SK-N-SH (cell line): ENCODE measurements at places on chromosomes 1 and 21.

- DNase-seq = no peak
These were observed 10.0 kb downstream of the RGSL1 start for GRCh38 chr1:182459949-182460348.

DNA sequence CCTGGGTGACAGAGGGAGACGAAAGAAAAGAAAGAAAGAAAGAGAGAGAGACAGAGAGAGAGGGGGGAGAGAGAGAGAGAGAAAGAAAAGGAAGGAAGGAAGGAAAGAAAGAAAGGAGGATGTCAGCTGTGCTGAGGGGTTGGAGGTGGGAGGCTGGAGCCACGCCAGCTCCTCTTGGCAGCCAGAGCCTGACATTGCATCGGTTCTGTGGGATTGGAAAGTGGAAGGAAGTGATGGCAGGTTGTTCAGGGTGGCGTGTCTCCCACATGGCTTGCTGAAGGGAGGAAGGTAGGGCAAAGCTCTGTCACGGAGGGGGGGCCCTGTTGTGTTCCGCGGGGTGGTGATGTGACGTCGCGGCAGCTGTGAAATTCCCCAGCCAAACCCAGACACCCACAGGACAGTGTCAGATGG lies 30.7 kb downstream of the EIF2D start:
- no peak for DNase-seq

- DNase-seq = no peak
These were observed at the start of gene S100A2 for GRCh38 chr1:153565529-153566374. Gene S100A2, minus strand, starts transcription at chr1:153565844. Its CDS starts 1,967 bp downstream, at chr1:153563877.

DNA sequence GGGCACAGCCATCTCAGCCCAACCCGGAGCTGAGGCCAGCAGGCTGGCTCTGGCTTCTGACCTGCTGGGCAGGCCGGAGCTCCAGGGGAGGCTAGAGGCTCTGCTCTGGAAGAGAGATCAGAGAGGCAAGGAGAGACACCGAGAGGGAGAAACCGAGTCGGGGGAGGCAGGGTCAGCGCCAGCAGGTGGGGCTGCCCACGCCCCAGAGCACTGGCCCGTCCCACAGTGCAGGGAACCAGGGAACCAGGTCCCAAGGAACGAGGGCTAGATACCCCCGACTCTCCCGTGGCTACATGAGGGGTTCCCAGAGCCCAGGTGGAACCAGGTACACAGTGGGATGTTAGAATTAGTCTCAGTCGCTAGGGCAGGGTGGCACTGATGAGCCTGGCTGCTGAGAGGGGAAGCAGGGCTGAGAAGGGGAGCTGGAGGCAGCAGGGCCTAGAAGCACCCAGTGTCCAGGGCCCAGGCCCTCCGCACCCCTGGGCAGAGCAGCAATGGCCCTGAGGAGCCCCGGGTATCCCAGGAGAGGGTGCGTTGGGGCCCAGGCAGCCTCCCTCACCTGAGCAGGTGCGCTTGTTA lies 2.1 kb downstream of the MASP2 start:
- no peak for DNase-seq

DNA sequence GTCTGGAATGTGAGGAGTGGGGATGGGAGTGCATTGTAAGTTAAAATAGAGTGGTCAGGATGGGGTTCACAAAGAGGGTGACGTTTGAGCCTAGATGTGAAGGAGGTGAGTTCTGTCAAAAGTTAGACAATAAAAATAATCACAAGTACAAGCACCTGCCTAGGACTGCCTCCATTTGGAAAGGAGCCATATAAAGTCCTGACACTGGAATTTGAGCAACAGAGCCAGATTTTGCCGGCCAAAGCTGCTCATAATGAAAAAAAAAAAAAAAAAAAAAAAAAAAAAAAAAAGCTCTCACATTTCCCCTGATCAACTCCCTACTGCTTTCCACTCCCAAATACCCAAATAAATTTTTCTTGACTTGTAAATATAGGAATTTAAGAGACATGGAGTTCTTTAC lies 4.1 kb downstream of the PALMD start:
- DNase-seq = no peak
